ENCODE measurements at places on chromosomes 5 and 9. TPM values are rescaled to one million over a fixed set of nuclear protein-coding genes. Genes with fewer than 3 reads are reported as not detected.

GRCh38 chr5:79990205-79990597 lies 861 bp downstream of the MTX3 start:
- DNase-seq, result no peak
- H3K27me3 ChIP-seq, result no peaks in the 10 kb centered on the region
- H3K4me1 ChIP-seq, result peaks cover 17% of the 10 kb centered on the region
- H3K36me3 ChIP-seq, result peaks cover 30% of the 10 kb centered on the region
- H3K27ac ChIP-seq, result peak overlapping the region; percentile 59

GRCh38 chr9:17171309-17172094 lies 36.7 kb downstream of the CNTLN start:
- no peaks in the 10 kb centered on the region for H3K36me3 ChIP-seq
- no peaks in the 10 kb centered on the region for H3K4me1 ChIP-seq
- H3K27ac ChIP-seq, result no peak overlapping the region
- no peak overlapping the region for H3K4me3 ChIP-seq
- H3K27me3 ChIP-seq, result no peaks in the 10 kb centered on the region

DNA sequence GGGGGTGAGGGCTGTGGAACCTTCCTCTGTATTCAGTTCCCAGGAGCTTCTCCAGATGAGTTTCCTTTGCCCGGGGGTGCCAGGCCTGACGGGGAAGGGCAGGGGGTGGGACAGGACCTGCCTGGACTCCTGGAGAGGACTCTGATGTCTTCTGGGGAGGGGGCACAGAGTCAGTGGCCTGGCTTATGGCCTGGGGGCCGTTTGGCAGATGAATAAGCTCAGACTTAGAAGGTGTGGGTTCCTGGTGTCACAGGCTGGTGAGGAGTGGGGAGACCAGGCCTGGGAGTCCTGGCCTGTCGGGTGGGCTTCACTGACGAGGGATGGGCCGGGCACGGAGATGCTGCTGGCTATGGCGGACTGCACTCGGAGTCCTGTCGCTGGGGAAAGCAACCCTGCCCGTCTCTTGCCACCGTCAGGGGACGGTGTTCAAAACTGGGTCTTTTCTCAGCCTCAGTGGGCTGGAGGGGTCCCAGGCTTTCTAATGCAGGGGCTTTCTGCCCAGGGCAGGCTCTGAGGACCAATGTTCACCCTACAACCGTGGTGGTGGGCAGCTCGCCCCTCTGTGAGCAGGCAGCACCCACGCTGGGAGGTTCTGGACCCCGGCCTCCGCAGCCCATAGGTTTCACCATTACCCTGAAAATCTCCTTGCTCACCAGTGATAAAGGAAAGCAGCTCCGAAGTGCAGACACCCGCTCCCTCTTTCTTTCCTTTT lies 16.2 kb downstream of the COL5A1 start:
- H3K27me3 ChIP-seq, result no peaks in the 10 kb centered on the region
- no peaks in the 10 kb centered on the region for H3K36me3 ChIP-seq
- no peak for DNase-seq
- H3K4me3 ChIP-seq, result no peak overlapping the region
- no peak overlapping the region for H3K27ac ChIP-seq

DNA sequence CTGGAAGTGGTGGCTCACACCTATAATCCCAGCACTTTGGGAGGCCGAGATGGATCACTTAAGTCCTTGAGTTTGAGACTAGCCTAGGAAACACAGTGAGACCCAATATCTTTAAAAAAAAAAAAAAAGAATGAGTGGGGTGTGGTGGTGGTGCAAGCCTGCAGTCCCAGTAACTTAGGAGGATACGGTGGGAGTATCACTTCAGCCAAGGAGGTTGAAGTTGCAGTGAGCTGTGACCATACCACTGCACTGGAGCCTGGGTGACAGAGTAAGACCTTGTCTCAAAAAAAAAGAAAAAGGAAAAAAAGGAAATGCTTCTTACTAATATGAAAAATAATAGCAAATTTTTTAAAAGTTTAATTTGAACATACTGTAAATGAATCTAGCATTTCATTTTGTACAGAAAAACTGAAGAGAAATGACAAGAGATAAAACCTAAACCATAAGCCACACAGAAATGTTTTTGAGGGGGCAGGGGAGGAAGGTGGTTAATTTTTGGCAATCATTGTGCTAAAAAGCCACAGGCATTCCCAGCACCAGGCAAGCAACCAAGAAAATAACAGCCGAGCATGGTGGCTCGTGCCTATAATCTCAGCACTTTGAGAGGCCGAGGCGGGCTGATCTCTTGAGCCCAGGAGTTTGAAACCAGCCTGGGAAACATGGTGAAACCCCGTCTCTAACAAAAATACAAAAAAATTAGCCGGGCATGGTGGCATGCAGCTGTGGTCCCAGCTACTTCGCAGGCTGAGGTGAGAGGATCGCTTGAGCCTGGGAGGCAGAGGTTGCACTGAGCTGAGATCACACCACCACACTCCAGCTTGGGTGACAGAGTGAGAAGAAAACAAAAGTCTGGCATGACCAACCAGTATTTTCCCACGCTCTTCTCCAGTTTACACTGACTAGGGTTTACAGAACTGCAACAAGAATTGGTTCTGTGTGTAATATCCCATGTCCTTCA lies 114.5 kb upstream of the NR5A1 start:
- no peak for DNase-seq
- no peak overlapping the region for H3K4me3 ChIP-seq
- no peaks in the 10 kb centered on the region for H3K4me1 ChIP-seq
- no peak overlapping the region for H3K27ac ChIP-seq

- no peak overlapping the region for H3K27ac ChIP-seq
- no peaks in the 10 kb centered on the region for H3K36me3 ChIP-seq
Measured at GRCh38 chr5:172541773-172542136, 87.4 kb upstream of the SH3PXD2B start.

DNA sequence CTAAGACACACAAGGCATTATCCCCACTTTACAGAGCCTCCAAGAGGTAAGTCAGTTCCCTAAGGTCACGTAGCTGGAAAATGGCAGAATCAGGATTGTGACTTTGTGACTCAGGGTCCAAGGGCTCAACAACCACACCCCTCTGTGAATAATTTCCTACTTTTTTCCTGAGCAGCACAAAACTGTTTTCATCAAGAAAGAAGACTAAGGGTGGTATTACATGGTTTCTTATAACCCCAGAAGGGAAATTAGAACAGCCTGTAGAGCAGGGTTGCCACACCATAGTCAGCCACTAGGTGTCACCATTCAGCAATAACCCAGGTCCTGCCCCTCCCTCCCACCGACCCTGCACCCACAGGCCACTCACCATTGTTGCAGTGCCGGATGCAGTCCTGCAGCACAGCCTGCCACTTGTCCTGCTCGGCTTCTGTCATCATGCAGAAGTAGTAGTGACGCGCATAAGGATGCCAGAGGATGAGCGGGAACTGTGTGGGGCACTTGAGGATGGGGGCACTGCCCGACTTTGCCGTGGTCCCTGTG lies 72.1 kb downstream of the LRSAM1 start:
- H3K4me1 ChIP-seq, result peaks cover 8% of the 10 kb centered on the region
- no peak for DNase-seq
- H3K27ac ChIP-seq, result no peak overlapping the region
- no peak overlapping the region for H3K4me3 ChIP-seq

DNA sequence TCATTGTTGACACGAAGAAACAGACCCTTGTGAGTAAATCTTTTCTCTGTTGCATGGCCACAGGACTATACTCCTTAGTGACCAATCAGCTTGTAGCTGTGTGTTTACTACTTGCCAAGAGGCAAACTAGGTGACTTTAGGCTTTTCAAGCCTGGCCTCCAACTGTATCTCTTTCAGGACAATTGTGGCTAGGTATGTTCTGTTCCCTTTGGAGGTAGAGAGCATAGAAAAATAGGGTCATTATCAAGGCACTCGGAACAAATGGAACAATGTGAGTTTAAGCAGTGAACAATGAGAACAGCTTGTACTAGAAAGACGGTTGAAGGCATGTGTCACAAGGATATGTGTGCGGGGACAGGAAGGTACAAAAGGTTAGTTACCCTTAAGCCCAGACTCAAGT lies 48.1 kb downstream of the SLC46A2 start:
- no peak overlapping the region for H3K27ac ChIP-seq
- H3K36me3 ChIP-seq, result peaks cover 7% of the 10 kb centered on the region
- no peaks in the 10 kb centered on the region for H3K4me1 ChIP-seq
- H3K4me3 ChIP-seq, result no peak overlapping the region
- H3K27me3 ChIP-seq, result no peaks in the 10 kb centered on the region

Gene IFNA2
- not detected for total RNA-seq

DNA sequence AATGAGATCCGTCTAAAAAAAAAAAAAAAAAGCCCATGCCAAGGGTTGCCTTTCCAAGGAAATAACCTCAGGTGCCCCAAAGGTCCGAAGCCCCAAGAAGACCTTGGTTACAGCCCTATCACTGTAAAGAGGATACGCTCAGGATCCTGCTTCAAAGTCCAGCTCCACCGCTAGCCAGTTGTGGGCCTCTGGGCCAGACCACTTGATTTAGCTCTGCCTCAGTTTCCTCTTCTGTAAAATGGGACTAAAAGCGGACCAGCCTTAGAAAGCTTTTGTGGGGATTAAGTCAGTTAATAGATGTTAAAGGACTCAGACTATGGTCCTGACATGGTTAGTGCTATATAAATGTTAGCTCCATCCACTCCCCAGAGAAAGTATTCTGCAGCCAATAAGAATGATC lies 48.7 kb upstream of the ORM1 start:
- H3K27me3 ChIP-seq, result no peaks in the 10 kb centered on the region
- no peaks in the 10 kb centered on the region for H3K4me1 ChIP-seq
- H3K36me3 ChIP-seq, result no peaks in the 10 kb centered on the region
- H3K27ac ChIP-seq, result no peak overlapping the region
- DNase-seq, result no peak

GRCh38 chr5:61966997-61967396 lies 339.0 kb upstream of the KIF2A start:
- H3K4me1 ChIP-seq, result no peaks in the 10 kb centered on the region
- no peak overlapping the region for H3K27ac ChIP-seq
- DNase-seq, result no peak
- no peaks in the 10 kb centered on the region for H3K36me3 ChIP-seq

DNA sequence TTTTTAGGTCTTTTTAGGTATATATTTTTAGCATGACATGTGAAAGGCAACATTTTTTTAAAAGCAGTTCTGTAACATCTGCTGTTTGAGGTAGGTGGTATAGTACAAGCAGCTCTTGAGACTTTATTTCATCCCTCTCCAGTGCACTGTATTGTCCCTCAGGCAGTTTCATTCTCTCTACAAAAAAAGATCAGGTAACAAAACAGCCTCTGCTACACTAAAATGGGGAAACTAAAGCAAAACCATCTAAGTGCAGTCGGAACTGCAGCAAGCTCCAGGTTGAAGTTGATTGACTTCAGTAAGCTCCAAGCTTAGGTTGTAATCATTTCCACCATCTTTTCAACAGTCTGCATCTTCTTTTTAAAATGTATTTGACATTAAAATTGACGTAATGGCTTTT lies 195.6 kb downstream of the DEPDC1B start:
- no peaks in the 10 kb centered on the region for H3K4me1 ChIP-seq
- H3K36me3 ChIP-seq, result no peaks in the 10 kb centered on the region
- no peaks in the 10 kb centered on the region for H3K27me3 ChIP-seq
- DNase-seq, result no peak

GRCh38 chr5:154117050-154117449 lies 73.5 kb upstream of the GALNT10 start:
- H3K4me1 ChIP-seq, result no peaks in the 10 kb centered on the region
- DNase-seq, result no peak
- no peak overlapping the region for H3K4me3 ChIP-seq
- no peaks in the 10 kb centered on the region for H3K27me3 ChIP-seq
- no peak overlapping the region for H3K27ac ChIP-seq

- no peak overlapping the region for H3K27ac ChIP-seq
- no peak overlapping the region for H3K4me3 ChIP-seq
- no peaks in the 10 kb centered on the region for H3K4me1 ChIP-seq
Measured at GRCh38 chr9:88872192-88872946, 118.9 kb upstream of the S1PR3 start.

DNA sequence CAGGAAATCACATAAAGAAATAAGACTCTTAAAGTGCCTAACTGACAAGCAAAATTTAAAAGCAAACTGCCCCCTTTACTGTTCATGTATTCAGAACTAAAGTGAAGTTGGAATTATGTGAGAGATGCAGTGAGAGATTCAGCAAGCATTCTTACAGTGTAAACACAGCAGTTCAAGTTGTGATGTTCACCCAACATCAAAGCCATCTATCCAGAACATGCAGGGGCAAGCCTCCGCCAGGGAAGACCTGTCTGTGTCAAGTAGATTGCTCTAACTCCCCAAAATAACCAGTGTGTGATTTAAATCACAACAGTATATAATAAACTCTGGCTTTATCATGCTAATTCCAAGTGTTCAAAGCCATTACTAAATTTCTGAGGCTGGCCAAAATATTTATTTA lies 233.3 kb downstream of the BNC2 start:
- no peaks in the 10 kb centered on the region for H3K4me1 ChIP-seq
- DNase-seq, result no peak
- H3K36me3 ChIP-seq, result no peaks in the 10 kb centered on the region
- H3K4me3 ChIP-seq, result no peak overlapping the region

DNA sequence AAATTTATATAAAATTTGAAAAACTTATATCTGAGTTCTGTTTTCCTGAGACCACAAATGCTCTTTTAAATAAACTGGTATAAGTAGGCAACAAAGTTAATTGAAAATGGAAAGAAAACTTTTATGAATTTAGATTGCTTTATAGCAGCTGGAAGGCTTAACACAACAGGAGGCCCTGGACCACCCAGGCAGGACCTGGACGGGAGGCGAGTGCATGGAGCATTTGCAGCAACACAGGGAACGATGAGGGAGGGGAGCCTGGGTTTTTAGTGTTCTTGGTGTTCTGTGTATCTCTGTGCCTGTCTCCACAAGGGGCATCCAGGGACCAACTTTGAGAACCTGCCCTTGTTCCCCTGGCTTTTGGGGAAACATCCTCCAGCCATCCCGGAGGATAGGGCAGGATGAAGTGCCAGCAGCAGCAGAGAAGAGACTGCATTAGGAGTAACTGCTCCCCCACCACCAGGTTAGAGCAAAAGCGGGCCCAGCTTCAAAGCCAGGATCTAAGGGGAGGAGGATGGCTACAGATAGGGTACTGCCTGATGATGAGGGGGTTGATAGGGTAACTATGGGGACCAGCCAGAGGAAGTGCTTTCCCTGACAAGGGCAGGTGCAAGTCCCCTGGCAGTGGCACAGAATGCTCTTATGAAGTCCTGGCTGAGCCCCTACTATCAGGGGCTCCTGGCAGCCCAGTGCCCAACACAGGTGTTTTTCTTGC lies 6.7 kb upstream of the SPATA31E1 start:
- no peak for DNase-seq
- H3K27me3 ChIP-seq, result no peaks in the 10 kb centered on the region
- H3K4me1 ChIP-seq, result no peaks in the 10 kb centered on the region
- no peaks in the 10 kb centered on the region for H3K36me3 ChIP-seq
- H3K4me3 ChIP-seq, result no peak overlapping the region

DNA sequence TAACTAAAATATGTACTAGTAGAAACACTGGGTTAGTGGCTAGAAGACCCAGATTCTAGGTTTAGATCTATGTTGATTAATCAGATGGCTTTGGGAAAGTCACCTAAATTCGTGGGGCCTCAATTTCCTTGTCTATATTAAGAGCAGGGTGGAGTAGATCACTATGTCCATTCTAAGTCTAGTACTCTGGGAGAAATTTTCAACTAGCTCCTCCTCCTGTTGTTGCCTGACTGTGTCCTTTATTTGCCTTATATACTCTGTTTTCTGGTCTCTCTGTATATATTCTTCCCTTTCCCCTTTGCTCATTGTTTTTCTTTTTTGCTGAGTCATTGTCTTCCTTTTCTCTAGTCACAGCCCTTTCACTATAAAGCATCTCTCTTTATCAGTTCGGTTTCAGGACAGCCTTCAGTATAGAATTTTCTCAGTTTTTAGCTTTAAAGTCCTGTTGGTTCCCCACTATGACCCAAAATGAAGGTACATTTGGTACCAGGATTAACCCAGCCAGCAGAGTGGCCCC lies 44.5 kb upstream of the CDH6 start:
- no peaks in the 10 kb centered on the region for H3K36me3 ChIP-seq
- H3K4me1 ChIP-seq, result no peaks in the 10 kb centered on the region
- no peak overlapping the region for H3K27ac ChIP-seq
- no peaks in the 10 kb centered on the region for H3K27me3 ChIP-seq
- H3K4me3 ChIP-seq, result no peak overlapping the region
